ENCODE measurements at places on chromosomes 2 and 18.

- no peaks in the 10 kb centered on the region for H3K4me1 ChIP-seq
- no peaks in the 10 kb centered on the region for H3K27me3 ChIP-seq
- H3K36me3 ChIP-seq = no peaks in the 10 kb centered on the region
- no peak overlapping the region for H3K27ac ChIP-seq
Observed at GRCh38 chr18:60246606-60247005, 126.0 kb downstream of the MC4R start.

- H3K27ac ChIP-seq = no peak overlapping the region
- DNase-seq = no peak
- no peaks in the 10 kb centered on the region for H3K4me1 ChIP-seq
- H3K36me3 ChIP-seq = peaks cover 67% of the 10 kb centered on the region
Observed at GRCh38 chr2:127320067-127320466, 26.1 kb upstream of the ERCC3 start.

DNA sequence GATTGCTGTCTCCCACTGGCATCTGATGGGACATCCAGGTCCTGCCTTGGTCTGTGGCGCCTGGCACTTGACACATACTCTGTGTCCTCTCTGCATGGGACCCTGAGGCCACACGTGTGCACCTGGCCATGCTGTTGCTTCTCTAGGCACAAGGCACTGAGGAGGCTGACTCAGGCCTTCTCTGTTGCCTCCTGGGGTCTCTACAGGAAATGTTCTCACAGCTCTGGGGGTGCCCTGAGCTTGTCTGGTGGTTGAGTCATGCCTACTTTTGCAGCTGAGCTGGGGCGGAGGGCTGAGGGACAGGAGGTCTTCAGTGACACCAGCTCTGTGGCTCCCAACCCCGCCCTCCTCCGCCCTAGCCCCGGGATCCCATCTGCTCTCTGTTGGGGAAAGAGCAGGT lies 207.0 kb upstream of the HS6ST1 start:
- no peak for DNase-seq
- no peaks in the 10 kb centered on the region for H3K4me1 ChIP-seq
- no peak overlapping the region for H3K4me3 ChIP-seq

GRCh38 chr2:228675091-228675490 lies 493.6 kb upstream of the SPHKAP start:
- H3K27ac ChIP-seq = no peak overlapping the region
- H3K4me3 ChIP-seq = no peak overlapping the region
- no peak for DNase-seq
- H3K4me1 ChIP-seq = no peaks in the 10 kb centered on the region
- H3K27me3 ChIP-seq = no peaks in the 10 kb centered on the region

GRCh38 chr2:54569745-54570301 lies 113.7 kb downstream of the SPTBN1 start:
- peaks cover 57% of the 10 kb centered on the region for H3K4me1 ChIP-seq
- no peaks in the 10 kb centered on the region for H3K27me3 ChIP-seq
- peak overlapping the region; percentile 78 for H3K4me3 ChIP-seq
- peaks cover 43% of the 10 kb centered on the region for H3K36me3 ChIP-seq
- no peak for DNase-seq

- no peaks in the 10 kb centered on the region for H3K27me3 ChIP-seq
- no peak overlapping the region for H3K4me3 ChIP-seq
- H3K4me1 ChIP-seq = no peaks in the 10 kb centered on the region
- H3K36me3 ChIP-seq = no peaks in the 10 kb centered on the region
- DNase-seq = no peak
- H3K27ac ChIP-seq = no peak overlapping the region
Observed at GRCh38 chr2:212523756-212524155, 14.8 kb downstream of the ERBB4 start.

DNA sequence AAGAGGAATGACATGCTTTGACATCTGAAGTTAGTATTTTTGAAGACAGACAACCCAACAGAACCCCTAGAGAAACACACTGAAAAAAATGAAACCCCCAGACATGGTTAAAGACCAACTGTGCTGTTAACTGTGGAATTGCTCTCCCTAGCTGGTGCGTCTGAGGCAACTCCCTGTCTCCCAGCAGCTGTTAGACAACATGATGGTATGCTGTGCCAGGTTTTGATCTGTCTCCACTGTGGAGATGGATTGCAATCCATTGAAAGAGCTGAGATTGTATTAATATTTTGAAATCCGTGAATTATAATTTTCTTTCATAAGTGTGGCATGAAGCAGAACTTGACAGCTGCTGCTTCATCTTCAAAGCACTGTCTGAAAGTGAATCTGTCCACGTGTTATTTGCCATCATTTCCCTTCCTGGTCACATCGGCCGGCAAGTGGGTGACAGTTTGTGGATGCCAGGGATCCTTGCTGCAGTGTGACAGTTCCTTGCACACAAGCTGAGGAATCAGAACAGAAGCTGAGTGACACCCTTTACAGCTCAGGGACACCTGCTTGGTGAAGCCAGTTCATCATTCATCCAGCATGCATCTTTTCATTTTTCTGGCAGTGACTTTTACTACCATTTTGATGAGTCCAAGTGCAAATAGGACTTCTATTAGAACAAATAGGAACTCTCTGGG lies 58.2 kb upstream of the ACSL3 start:
- no peak overlapping the region for H3K27ac ChIP-seq
- no peak for DNase-seq
- no peaks in the 10 kb centered on the region for H3K36me3 ChIP-seq
- H3K4me3 ChIP-seq = no peak overlapping the region

DNA sequence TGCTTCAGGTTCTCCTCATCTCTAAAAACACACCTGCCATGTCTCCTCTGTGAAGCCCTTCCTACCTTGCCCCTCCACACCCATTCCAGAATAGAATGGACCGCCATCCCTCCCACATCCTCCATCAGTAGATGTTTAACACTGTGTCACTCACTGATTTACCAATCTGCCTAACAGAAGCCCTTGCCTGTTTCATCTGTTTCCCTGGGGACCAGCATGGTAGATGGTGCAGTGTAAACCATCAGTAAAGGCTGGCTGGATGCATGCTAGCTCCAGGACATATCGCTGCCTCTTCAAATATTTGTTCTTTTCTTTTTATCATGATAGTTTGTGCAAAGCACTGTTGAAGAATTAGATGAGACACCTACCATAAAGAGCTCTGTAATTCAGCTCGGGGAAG lies 271.4 kb downstream of the PIEZO2 start:
- no peak overlapping the region for H3K4me3 ChIP-seq
- H3K27ac ChIP-seq = no peak overlapping the region
- no peak for DNase-seq
- H3K4me1 ChIP-seq = no peaks in the 10 kb centered on the region
- no peaks in the 10 kb centered on the region for H3K36me3 ChIP-seq

GRCh38 chr2:215712871-215713790 lies 277.3 kb upstream of the FN1 start:
- no peak for DNase-seq
- H3K36me3 ChIP-seq = peaks cover 3% of the 10 kb centered on the region

GRCh38 chr2:145846982-145847381 lies 1327.1 kb upstream of the ZEB2 start:
- no peak overlapping the region for H3K27ac ChIP-seq
- no peak overlapping the region for H3K4me3 ChIP-seq
- H3K36me3 ChIP-seq = no peaks in the 10 kb centered on the region
- H3K27me3 ChIP-seq = no peaks in the 10 kb centered on the region

GRCh38 chr2:96409820-96410164 lies 74.2 kb downstream of the NCAPH start:
- peaks cover 3% of the 10 kb centered on the region for H3K36me3 ChIP-seq
- no peak overlapping the region for H3K4me3 ChIP-seq
- H3K27me3 ChIP-seq = no peaks in the 10 kb centered on the region
- peaks cover 22% of the 10 kb centered on the region for H3K4me1 ChIP-seq
- DNase-seq = no peak
- H3K27ac ChIP-seq = peak overlapping the region; percentile 98

DNA sequence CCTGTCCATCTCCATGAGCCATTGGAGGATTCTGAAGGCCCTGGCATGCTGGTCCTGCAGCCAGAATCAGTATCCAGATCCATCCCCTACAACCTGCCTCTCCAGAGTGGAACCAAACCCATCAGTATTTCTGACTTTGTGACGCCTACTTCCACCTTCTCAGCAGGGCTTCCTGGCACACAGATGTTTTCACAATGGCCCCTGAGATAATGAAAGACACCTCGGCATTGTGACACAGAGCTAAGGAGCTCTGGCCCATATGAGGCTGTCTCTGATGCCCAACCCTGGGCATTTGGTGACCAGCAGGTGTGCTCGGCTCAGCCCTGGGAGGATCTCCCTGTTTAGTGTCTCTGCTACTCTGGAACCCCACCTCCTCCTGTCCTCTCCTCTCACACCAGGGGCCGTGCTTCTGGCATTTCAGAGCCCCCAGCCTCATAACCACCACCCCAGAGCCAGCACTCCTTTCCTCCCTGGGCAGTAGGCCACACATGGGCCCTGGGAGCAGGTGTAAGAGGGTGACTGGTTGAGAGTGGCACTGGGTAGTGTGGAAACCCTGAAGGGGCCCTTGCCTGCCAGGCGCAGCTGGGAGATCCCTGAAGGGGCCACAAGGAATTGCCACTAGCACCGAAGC lies 38.2 kb downstream of the FOSL2 start:
- peak overlapping the region; percentile 93 for H3K27ac ChIP-seq
- peak overlapping the region; percentile 76 for H3K4me3 ChIP-seq
- no peaks in the 10 kb centered on the region for H3K27me3 ChIP-seq
- no peak for DNase-seq
- peaks cover 3% of the 10 kb centered on the region for H3K36me3 ChIP-seq

DNA sequence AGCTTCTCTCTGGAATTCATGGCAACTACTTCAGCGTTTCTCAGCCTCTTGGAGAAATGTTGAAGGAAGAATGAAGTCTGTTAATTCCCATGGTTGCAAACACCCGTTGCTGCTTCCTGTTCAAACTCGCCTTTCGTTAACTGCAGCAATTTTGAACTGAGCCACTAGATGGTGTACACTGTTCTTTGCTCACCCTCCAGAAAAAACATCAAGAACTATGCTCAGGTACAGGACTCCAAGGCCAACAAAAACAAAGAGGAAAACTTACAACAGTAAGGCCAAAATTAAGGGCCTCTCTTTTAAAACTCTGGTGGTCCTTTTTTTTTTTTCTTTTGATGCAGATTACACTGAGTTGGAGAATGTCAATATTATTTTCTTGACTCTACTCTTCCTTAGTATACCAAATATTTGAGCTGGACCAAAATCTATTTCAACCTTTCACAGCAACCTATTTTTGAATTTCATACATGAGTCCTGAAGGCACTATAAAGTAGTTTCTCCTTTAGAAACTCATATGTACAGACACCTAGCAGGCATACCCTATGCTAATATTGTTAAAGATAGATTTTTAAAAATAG lies 58.2 kb downstream of the KLHL14 start:
- no peaks in the 10 kb centered on the region for H3K27me3 ChIP-seq
- no peaks in the 10 kb centered on the region for H3K4me1 ChIP-seq
- H3K4me3 ChIP-seq = no peak overlapping the region
- H3K27ac ChIP-seq = no peak overlapping the region
- no peaks in the 10 kb centered on the region for H3K36me3 ChIP-seq

GRCh38 chr2:99734236-99734635 lies 244.4 kb upstream of the REV1 start:
- no peak for DNase-seq
- H3K36me3 ChIP-seq = no peaks in the 10 kb centered on the region
- H3K4me1 ChIP-seq = no peaks in the 10 kb centered on the region
- H3K4me3 ChIP-seq = no peak overlapping the region
- peaks cover 11% of the 10 kb centered on the region for H3K27me3 ChIP-seq
- H3K27ac ChIP-seq = no peak overlapping the region

- peaks cover 40% of the 10 kb centered on the region for H3K27me3 ChIP-seq
- DNase-seq = no peak
Observed at GRCh38 chr2:29765721-29766120, 155.7 kb downstream of the ALK start.

DNA sequence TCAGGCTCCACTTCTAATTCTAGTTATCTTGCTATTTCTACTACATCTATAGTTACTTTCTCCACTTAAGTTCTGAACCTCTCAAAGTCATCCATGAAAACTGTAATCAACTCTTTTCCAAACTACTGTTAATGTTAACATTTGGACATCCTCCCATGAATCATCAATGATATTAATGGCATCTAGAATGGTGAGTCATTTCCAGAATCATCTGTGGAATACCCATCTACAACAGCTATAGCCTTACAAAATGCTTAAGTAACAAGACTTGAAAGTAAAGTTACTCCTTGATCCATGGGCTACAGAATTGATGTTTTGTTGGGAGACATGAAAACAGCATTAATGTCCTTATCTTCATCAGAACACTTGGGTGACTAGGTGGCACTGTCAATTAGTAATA lies 35.4 kb downstream of the BARD1 start:
- DNase-seq = no peak
- H3K4me3 ChIP-seq = no peak overlapping the region
- no peak overlapping the region for H3K27ac ChIP-seq
- H3K4me1 ChIP-seq = no peaks in the 10 kb centered on the region
- H3K27me3 ChIP-seq = no peaks in the 10 kb centered on the region

- peaks cover 8% of the 10 kb centered on the region for H3K4me1 ChIP-seq
- no peak for DNase-seq
- no peak overlapping the region for H3K4me3 ChIP-seq
- no peak overlapping the region for H3K27ac ChIP-seq
- peaks cover 3% of the 10 kb centered on the region for H3K36me3 ChIP-seq
- H3K27me3 ChIP-seq = peaks cover 8% of the 10 kb centered on the region
Observed at GRCh38 chr2:12081481-12082210, 335.2 kb downstream of the LPIN1 start.

- H3K27me3 ChIP-seq = no peaks in the 10 kb centered on the region
- peaks cover 65% of the 10 kb centered on the region for H3K36me3 ChIP-seq
- peak overlapping the region; percentile 94 for H3K4me3 ChIP-seq
- DNase-seq = peak; percentile 72
- H3K27ac ChIP-seq = peak overlapping the region; percentile 98
Observed at GRCh38 chr18:59900222-59901128, 679 bp downstream of the PMAIP1 start.

DNA sequence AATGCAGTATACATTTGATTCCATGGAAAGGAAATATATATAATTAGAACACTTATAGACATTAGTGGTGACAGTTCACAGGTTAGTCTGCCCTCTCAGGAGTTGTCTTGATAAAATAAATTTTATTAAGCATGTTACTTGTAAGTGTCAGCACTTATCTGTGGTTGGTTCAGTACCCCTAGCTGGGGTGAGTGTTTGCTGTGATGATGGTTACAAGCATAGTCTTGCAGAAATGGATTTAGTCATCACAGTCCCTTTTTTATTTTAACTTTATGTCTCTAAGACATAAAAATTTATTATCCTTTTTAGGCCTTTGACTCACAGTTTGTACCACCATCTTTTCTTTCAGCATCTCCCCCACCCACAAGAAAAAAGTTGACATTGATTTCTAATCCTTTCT lies 52.1 kb downstream of the NCK2 start:
- peak overlapping the region; percentile 97 for H3K27ac ChIP-seq
- peaks cover 27% of the 10 kb centered on the region for H3K36me3 ChIP-seq
- H3K4me3 ChIP-seq = peak overlapping the region; percentile 75
- no peaks in the 10 kb centered on the region for H3K27me3 ChIP-seq

- peaks cover 5% of the 10 kb centered on the region for H3K4me1 ChIP-seq
- no peak for DNase-seq
- H3K27me3 ChIP-seq = no peaks in the 10 kb centered on the region
- peaks cover 4% of the 10 kb centered on the region for H3K36me3 ChIP-seq
- H3K27ac ChIP-seq = no peak overlapping the region
Observed at GRCh38 chr18:58609536-58609993, 19.3 kb downstream of the ALPK2 start.
